ENCODE measurements at places on chromosomes 4 and X.
A peak's percentile ranks its signal among the peaks of the same experiment; 100 is the strongest.

DNA sequence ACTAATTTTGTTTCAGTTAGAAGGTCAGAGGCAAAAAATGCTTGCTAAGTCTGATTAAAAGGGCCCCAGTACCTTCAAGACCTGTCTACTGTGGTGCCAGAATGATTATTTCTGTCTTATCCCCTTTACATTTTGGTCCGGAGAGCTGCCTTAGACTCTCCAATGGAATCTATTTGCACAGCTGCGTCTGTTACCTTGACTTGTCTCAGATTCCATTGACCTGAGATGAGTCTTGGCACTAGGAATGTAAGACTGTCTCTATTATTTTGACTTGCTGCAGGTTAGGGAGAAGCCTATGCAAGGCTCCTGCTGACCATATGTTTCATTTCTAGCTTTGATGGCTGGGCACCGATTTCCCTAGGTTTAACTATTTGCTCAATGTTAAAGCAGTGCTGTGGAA, 457.6 kb downstream of the KCTD8 start:
- DNase-seq, result no peak

GRCh38 chr4:1194010-1194900, 21.9 kb upstream of the SPON2 start:
- DNase-seq, result no peak

DNA sequence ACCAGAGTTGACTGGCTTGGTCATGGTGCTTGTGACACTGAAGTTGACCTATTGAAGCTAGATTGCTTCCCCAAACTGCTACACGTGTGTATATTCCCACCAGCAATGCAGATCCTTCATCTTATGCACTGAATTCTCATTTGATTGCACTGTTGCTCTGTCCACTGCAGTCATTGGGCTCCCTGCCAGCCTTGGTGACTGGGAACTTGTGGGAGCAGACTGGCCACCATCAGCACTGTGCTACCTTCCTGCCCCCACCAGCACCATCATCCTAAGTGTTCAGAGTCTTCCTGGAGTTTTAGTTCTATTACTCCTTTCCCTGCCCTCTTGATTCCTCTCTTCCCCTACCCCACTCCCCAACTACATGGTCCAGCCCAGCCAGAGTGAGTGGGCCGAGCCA, 117.7 kb upstream of the PRPS2 start:
- DNase-seq, result no peak

DNA sequence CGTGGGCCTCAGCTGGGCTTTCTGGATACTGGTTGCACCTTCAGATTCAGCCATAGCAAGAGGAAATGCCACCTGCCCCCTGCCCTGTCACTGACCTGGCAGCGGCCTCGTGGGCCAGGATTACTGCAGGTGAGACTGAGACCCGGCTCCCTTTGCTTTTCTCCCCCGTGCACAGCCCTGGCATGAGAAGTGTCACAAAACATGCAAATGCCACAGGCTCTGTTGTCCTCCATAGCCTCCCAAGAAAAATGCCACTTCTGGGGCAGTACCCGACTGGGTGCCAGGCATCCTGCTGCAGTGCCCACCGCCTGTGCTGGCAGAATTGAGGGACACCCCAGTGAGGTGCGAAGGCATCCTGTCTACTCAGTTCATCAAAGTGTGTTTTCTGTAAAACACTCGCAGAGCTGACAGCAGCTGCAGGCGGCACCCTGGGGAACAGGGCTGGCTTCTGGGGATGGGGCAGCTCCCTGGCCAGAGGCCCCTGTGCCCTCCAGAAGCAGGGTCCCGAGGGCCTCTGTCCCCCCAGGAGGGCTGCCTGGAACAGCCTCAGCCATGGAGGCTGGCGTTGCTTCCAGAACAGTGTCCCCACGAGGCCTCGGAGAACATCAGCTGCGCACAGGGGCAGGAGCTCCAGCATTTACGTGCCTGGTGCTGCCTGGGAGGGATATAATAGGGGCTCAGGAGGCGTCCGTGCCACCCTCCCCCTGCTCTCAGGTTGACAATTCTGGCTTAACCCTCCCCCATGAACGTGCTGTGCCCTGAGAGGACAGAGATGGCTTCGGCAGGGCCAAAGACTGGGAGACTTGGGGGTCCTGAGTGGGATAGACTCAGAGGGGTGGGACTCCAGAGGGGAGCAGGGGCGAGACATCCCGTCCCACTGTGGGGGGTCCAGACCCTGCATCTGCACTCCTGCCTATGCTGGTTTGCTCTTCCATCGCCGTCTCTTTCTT, 99.5 kb upstream of the NKX1-1 start:
- DNase-seq, result no peak

- no peak for DNase-seq
Observed at GRCh38 chrX:24202465-24203031, 53.0 kb downstream of the ZFX start.

DNA sequence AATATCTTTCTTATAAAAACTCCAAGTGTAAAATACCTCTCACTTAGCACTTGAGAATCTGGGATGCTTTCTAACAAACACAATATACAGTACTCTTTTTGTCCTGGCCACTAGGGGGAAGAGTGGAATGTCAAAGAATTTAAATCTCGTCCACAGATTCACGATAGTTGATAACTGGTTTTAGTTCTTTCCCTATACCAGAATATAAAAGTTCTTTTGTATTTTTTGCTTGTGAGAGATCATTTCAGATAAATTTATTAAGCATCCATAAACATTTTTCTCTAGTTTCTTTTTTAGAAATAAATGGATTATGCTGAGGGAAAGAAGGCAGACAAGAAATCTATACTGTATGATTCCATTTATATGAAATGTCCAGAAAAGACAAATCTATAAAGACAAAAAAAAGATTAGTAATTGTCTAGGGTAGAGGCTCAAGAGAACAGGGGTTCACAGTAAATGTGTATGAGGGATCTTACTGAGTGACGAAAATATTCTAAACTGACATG, 50.4 kb downstream of the MGARP start:
- peak; percentile 33 for DNase-seq

DNA sequence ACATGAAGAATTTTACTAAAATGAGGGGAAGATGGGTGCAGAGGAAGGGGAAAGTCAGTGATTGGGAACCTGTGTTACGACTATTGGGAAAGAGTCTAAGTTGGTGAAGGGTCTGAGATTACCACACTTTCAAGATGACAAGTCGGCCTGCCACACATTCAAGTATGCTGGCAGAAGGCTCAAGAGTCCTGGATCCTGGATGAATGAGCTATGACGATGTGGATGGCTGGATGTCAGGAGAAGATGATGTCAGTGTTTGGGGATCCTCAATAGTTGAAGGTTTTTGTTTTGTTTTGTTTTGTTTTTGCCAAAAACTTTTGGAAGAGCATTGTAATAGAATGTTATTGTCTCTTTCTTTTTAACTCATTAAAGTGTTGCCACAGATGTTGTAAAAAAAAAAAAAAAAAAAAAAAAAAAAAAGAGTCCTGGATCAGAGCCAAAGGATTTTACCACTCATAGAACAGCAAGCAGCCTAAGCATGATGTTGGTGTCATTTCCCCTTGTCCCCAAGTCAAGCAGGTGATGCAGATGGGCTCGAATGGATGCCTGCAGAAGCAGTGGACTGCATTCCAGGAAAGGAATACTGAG, 120.6 kb downstream of the REELD1 start:
- DNase-seq, result no peak

DNA sequence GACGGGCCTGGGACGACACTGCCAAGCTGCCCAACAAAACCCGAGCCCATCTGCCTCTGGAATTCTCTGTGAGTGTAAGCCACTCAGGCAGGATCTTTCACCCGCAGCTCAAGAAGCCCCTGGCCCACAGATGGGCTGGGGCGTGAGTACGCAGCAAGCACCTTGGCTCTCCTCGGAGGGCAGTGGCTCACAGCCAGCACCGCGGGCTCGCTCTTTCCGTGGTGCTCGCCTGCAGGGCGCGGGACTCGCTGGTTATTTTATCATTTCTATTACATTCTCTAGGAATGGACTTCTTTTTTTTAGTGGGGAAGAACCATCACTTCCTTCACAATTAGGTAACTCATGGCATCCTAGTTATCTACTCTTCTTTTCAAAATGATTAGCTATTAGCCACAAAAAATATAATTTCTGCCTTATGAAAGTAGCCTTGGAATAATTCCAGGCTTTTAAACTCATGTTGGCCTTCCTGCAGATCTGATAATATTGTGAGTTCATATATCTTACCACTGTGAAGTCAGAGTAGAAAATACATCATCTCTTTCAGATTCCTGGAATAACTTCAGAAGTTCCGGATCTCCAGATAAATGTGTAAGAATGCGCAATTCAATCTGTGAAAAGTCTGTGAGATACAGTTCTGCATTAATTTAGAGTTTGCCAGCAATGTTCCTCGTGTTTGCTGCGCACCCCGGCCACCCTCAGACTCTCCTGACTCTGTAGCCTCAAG, 68.6 kb downstream of the NAT8L start:
- no peak for DNase-seq

DNA sequence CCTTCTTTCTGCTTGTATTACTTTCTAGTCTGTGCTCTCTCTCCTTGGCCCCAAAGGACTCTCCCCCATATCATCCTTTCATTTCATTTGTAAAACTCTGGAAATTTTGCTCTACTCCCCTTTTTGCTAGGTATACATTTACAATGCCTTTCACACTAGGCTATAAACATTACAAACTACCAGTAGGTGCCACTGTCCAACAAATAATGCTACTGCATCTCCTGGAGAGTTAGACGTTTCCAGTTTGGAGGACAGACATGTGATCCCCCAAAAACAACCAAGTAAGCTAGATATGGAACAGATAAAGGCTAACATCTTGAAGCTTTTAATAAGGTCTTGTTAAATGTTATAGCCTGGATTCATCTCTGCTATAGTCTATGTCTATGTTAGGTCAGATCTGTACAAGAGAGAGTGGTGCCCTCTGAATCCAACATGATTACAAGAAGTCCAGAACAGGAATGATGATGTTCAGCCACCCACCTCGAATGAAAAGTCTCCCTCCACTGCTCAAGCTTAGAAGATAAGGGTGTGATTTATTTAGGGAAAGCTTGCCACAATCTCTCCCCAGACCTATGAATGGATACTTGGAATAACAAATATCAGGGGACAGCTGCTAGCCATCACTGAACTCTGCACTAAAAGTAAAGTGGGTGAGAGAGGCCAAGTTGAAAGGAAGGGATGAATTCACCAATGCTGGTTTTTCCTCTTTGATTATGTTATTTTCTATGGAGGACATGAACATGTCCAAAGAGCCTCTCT, 14.3 kb downstream of the CBR4 start:
- no peak for DNase-seq

DNA sequence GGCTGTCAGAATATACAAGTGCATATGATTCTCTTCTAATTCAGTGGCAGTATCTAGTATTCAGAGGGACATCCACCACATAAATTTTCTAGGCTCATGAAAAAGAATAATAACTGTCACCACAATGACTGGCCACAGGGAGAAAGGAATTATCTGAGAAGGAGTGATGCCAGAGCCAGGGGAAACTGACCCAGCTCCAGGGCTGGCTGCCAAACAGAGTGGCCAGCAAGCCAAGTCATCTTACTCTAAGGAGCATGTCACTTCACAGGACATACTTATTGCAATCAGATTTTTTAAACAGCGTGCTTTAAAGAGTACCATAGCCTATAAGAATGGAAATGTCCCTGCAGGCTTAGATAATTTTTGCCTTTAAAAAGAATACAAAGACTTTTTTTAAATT, 5.8 kb upstream of the SEPTIN11 start:
- no peak for DNase-seq

All from NCI-H345 (cell line).